ENCODE measurements at places on chromosomes 1 and 21.

DNA sequence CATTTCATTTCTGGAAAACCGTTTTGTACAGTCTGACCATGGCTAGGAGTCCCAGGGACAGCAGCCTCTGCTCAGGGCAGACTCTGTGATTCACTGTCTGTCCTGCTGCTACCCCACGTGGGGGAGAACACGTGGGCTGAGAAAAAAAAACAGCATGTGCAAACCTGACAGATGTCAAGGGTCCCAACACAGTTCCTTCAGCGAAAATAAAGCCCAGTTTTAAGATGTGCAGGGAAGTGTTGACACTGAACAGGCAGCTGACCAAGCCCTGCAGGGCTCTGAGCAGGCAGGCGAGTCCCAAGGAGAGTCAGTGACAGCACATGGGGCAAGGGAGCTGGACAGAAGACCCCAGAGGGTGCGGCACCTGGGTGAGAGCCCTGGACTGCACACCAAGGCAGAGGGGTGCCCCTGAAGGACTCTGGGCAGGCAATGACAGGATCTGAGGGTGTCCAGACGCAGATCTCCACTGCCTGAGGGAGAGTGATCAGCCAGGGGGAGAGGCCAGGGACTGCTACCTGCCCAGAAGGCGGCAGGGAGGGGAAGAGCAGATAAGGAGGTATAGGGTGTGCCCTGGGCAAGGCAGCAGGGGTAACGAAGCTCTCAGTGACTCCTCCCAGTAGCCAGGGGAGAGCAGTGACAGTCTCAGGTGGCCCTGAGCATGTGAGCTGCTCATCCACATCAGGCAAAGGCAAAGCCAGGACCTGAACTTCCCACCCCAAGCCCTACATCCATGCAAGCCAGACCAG lies 5.1 kb upstream of the SPATC1L start:
- DNase-seq: no peak

GRCh38 chr1:246214708-246215509 lies 292.2 kb downstream of the SMYD3 start:
- DNase-seq: no peak

- no peak for DNase-seq
These were observed 112.2 kb upstream of the COL6A1 start for GRCh38 chr21:45869121-45870007.

DNA sequence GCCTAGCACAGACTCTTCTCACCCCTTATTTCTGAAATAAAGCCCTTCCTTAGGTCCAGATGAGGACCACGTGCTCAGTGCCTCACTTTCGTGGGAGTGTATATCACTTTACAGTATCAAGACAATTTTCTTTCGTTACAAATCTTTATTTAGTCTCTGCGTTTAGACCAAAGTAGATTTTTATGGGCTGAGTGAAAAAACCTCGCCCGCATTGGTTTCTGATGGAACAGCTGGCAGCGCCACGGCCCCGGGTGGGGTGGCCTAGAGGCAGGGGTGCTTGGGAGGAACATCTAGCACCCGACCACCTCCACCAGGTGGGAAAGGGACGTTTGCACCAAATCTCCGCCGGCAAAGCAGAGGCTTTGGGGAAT lies 7.6 kb downstream of the SIM2 start:
- no peak for DNase-seq

DNA sequence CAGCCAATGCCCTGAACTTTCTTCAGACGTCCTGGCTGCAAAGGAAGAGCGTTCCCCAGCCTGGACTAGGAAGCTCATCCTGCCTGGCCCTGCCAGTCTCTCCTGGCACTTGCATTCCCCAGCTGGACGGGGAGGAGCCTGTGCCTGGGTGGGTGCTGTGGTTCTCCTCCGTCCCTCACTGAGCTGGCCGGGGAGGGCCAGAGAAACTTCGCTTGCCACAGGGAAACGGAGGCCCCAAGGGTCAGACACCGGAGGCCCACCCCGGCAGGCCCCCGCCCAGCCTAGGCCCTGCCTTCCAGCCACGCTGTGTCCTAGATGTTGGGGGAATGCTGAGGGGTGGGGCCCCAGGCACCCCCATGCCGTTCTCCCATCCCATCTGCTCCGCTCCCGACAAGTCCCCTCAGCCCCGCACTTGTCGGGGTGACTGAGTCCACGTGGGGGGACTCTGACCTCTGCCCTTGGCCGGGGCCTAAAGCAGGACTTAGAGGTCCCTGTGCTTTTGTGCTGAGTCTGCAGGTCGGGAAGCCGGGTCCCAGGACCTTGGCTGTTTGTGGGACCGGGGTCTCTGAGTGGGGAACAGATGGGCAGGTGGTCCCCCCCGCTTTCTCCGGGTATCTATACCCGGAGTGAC lies 4.8 kb downstream of the FTCD start:
- DNase-seq: no peak

- no peak for DNase-seq
These were observed 1.7 kb upstream of the DUSP10 start for GRCh38 chr1:221743416-221744208.

DNA sequence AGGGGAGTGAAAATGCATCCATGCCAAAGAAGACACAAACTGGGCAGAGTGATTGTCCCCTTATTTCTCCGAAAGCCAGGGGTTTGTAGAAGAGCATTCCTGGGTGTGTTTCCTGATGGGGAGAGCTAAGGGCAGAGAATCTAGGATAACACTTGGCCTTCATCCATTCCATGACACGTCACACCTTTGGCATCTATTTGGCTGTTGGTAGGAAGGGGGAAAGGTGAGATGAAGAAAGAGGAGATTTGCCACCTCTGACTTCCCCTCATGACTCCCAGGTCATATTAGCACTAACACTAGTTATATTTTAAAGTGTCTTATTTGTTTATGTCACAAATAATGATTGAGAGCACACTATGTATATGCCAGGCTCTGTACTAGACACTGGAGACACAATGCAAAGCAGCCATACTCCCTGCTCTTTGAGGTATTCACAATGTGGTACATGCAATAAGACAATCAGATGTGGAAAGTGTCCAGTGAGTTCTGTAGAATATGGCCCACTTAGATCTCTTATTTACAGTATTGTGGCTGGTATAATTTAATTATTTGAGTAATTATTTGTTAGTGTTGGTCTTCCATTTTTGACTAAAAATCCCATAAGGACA lies 54.5 kb upstream of the GADD45A start:
- no peak for DNase-seq

DNA sequence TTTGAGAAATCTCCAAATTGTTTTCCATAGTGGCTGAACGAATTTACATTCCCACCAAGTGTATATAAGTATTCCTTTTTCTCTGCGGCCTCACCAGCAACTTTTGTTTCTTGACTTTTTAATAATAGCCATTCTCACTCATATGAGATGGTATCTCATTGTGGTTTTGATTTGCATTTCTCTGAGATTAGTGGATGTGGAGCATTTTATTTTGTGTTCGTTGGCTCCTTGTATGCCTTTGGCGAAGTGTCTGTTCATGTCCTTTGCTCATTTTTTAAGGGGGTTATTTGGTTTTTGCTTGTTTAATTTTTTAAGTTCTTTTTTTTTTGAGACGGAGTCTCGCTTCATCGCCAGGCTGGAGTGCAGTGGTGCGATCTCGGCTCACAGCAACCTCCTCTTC lies 45.1 kb upstream of the MPC2 start:
- DNase-seq: no peak

DNA sequence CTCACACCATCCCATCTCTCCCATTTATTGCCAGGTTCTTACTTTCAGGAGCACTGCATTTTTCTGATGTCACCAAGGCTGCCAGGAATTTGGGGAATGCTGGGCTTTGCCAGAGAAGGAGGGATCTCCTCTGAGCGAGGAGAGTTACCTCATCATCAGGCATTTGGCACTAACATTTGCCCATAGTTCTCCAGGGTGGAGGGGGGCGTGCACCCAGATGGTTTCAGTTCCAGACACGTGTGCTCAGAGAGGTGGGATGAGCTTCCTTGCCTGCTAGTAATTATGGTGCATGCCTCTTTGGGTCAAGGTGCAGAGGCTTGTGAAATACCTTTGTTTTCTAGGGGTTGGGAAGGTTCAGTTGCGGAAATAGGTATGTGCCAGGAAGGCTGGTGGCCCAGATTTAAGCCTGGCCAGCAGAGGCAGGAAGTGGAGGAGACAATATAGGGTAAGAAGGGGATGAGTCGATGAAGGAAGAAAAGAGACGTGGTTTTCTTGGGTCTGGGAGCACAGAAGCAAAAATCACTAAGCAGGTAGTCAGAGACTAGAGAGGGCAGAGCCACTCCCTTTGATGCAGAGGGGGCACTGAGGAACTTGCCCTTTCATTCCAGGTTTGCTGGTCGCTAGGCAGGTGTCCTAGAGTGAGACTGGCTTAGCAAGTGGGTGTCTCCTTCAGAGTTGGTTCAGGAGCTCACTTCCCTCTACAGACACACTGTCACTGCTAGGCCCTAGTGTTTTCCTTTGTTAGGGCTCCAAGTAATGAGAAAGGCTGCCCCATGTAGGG lies 7.2 kb downstream of the TUFT1 start:
- DNase-seq: no peak

DNA sequence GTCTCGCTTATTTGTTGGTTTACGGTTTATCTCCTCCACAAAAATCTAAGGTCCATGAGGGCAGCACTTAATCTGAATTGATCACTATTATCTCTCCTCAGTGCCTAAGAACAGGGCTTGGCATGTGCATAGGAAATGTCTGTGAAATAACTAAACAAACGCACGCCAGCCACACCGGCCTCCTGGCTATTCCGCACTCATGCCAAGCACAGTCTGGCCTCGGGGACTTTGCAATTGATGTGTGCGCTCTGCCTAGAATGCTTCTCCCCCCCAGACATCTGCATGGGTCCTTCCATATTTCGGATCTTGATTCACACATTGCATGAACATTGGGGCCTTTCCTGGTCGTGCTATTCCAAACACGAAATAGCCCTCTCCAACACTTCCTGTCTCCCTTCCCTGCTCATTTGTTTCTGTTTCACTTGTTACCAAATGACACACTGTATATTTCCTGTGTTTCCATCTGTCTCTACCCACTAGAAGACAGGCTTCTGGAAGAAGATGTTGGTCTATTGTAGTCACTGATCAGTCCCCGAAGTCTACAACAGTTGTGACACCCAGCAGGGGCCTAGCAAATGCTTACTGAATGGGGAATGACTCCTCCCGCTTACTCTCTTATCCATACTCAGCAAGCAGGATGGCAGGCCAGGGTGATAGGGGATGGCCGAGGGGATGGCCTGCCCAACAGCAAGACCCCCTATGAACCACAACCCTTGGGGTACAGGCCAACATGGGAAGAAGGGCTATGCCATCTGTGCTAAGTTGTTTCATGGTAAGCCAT lies 93.9 kb downstream of the GLIS1 start:
- no peak for DNase-seq

DNA sequence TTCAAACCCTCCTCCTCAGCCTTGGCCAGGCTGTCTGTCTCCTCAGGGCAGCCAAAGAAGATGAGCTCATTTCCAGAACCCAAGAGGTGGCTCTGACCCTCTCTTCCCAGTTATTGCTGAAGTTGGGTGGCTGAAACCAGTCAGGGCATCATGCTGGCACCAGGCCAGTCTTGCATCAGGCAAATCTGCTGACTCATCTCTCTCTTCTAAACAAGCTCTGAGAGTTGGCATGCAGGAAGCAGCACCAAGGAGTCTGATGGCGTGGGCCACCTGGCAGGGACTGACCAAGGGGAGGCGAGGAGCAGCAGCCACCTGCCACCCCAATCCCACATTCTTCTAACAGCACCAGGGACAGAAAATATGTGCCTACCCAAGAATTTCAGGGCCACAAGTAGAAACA lies 104.8 kb upstream of the ATP1A1 start:
- DNase-seq: no peak

GRCh38 chr1:203744075-203744972 lies 20.7 kb upstream of the LAX1 start:
- no peak for DNase-seq

DNA sequence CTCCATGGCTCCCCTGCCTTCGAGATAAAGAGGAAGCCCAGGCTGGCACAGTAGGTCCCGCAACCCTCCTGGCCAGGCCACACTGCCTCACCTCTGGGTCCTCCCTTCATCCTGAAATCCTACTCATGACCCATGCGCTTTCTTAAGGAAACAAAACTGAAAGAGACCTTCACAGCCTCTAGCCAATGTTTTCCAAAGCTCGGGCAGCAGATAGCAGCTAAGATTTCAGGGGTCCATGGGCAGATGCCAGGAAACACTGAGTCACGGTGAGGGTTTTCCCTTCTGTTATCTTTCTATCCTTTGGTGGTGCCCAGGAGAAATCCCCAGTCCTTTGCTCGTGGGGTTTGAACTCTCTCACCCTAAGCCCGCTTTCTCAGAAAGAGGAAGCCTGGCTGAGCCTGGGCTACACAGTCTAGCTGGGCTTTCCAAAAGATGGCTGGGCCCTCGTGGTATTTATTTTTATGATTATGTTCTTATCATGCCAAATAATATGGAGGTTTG lies 26.6 kb downstream of the TTC39A start:
- no peak for DNase-seq

DNA sequence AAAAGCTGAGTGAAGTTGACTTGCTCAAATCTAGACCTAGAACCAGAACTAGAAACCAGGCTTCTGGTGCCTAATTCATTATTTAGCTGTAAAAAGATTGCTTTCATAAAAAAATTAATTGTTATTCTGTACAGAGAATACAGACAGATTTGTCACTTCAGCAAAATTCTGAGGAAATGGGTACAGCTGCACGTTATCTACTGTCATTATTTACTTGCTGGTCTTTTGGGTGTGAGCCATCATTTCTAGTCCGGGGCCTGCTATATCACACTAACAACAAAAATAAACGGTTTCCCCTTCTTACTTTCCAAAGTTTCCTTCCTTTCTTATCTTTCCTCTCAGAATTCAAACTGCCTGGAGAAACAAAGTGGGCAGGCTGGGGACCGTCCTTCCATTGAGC lies 68.3 kb downstream of the PTGER3 start:
- no peak for DNase-seq

DNA sequence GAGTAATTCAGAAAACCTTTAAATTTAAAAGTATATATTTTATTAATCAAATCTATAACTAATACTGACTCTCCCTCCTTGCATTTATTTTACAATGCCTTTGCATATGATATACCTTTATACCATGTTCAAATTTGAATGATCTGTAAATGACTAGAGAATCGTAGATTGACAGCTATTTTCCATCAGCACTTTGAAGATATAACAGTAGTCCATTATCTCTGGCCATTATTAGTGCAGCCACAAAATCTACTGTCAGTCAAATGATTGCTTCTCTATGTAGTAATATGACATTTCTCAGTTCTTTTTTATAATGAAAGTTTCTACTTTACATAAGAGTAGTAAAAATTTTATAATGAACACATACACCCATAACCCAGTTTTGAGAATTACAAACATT lies 1054.8 kb upstream of the B3GALT2 start:
- DNase-seq: no peak
